Left hindlimb (tissue), 1 donor: ENCODE measurements at places on chromosomes 4 and X.

GRCh38 chr4:11542952-11543351 lies 114.3 kb upstream of the HS3ST1 start:
- no peak for DNase-seq

GRCh38 chr4:41022116-41022515 lies 192.2 kb downstream of the APBB2 start:
- no peak for DNase-seq

DNA sequence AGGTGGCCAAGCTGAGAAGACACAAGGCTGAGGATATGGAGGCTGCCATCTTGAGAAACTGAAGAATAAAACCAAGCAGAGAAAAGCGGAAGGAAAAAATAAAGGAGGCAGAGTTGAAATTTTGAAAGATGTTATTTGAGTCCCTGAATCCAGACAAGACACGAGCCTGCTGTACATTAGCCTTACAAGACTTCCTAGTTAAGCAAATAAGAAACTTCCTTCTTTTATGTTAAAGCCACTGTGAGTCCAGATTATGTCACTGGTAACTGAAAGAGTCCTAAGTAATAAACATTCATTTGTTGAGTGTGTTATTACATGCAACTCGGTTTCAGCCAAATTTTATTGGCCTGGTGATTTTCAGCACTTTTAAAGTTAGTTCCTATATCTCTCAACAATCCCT lies 30.4 kb downstream of the DRD5 start:
- DNase-seq = no peak

GRCh38 chr4:61380865-61381264 lies 180.7 kb downstream of the ADGRL3 start:
- no peak for DNase-seq

DNA sequence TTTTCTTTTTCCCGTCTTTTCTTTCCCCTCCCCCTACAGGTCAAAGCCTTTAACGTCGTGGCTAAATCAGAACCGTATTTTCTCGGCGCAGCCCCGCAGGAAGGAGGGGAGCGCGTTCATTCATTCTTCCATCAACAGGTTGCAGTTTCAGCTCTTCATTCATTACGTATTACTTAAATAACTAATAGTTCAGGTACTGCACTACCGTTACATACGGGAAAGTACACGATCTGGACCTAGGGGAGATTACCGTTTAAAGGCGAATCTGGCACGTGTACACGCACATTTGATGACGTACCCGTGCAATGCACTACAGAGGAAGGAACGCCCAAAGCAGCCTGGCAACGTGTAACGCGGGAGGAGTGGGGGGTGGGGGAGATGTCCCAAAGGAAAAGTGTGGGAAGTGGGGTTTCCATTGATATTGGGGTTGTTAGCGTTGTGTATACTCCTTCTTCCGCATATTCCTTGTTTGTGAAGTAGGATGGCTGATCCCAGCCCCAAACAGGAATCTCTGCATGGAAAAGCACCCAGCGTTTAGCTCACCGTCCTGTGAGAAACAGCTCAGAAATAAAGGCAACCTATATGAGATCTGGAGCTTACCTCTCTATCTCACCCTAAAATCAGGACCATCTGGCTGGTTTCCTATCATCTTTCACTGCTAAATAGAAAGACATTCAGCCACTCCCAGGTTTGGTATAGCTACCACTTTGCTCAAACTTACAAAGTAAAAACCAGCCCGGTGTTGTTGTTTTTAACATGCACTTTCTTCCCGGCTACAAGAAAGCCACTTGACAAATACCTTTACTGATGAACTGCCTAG lies 585 bp upstream of the SEC24D start:
- peak; percentile 73 for DNase-seq

DNA sequence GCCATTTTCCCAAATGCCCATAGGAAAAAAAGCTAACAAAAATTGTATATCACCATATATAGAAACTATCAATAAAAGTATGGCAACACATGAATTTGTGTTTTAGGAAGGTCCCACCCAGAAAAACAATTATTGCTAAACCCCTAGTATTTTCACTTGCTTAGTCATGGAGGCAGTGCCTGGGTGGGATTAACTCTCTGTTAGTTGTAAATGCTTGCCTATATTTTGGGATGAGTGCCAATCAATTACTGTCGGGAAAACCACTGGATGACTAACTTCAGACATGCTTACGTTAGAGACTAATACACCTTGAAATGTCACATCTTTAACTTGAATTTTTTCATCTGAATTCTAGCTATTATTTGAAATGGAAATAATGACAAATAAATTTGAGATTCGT lies 33.9 kb downstream of the TMPRSS11A start:
- DNase-seq = no peak

- DNase-seq = no peak
Observed at GRCh38 chr4:36392916-36393315, 111.5 kb downstream of the DTHD1 start.

DNA sequence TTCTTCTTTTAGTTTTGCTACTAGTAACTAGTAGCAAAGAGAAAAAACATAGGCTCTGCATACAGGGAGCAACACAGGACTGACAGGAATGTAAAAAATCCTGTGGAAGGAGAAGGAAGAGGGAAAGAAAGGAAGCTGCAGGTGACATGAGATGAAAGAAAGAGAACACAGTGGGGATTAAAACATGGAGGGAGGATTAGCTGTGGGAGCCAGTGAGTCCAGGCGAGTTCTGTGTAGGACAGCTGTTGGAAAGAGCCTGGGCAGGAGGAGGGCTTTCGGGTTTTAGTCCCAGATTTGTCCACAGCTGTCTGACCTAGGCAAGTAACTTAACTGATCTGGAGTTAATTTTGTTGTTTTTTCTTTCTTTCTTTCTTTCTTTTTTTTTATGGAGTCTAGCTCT lies 21.6 kb downstream of the CCNG2 start:
- no peak for DNase-seq

DNA sequence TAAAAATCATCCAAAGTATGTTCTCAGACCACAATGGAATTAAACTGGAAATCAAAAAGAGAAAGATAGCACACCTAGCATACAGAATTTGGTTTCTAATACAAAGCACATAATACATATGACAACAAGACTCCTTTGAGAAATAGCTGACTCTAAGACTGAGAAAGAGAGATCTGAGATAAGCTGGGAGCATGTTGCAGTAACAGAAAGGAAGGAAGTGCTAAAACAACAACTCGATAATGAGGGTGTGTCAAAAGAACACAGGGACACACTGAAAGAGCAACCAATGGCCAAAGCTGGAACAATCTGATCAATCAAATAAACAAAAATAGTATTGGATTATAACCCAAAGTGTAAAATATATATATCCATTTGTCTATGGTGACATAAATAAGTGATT lies 586.6 kb downstream of the C4orf33 start:
- no peak for DNase-seq

DNA sequence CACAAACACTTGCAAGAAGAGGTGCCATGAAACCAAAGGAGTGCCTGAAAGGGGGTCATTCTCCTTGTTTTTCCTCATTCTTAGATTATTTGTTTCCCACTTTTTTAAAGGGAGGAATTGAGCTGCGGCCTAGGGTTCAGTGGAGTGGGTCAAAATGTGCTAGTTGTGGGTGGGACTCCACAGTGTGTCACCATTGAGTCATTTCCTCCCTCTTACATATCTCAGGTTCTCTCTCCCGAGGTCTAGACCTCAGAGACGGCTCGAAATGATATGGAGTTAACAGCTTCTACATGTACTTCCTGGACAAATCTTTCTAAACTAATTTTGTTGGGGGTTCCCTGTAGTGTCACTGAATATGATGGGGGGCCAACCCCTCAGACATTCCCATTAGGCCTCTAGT lies 328.4 kb upstream of the SPANXN1 start:
- no peak for DNase-seq

DNA sequence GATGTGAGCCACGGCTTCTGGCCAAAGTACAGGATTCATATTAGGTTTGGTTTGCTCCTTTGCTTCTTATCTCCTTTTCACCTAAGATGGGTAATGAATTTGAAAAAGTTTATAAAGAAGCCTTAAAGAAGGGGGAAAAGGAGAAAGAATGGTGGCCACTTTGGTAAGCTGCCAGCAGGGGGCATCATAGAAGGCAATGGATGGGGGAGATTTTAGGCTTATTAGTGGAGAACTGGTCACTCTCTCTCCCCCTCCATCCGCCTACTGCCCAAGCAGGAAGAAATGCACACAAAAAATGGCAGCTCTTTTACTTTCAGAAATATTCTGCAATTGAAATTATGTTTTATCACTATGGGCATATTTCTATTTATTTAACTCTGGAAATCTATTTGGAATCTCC lies 32.0 kb downstream of the SPARCL1 start:
- DNase-seq = no peak

- no peak for DNase-seq
Observed at GRCh38 chrX:100674705-100675104, 30.7 kb downstream of the SRPX2 start.

- no peak for DNase-seq
Observed at GRCh38 chr4:127844601-127845116, 36.0 kb upstream of the PLK4 start.

DNA sequence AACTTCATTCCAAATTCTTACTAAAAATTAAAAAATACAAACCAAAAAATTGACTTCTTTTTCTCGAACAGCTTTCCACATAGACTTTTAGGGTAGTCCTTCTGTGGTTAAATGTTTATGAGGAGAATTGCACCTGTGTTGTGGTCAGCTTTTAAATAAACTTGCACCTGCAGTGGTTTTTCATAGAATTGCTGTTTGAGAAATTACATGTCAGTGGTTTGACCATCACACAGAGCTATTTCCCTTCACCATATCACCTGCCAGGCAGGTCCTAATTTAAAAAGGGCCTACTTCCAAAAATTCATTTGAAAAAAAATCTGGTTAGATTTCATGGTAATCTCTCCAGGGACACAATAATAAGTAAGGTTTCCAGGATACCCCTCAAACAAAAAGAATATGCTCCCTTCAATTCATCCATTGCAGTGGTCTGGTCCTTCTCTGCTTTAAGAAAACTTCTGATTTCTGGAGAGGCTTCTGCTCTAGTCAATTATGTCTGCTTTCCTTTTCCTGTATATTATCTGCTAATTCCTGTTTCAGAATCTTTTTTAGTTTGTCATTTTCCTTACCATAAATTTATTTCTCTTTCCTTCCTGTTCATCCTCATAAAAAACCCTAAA lies 9.8 kb upstream of the UTP3 start:
- no peak for DNase-seq

- DNase-seq = no peak
Observed at GRCh38 chr4:184267673-184268583, 50.3 kb upstream of the ENPP6 start.

GRCh38 chr4:114137984-114138383 lies 158.5 kb upstream of the ARSJ start:
- DNase-seq = no peak

GRCh38 chr4:39469429-39470077 lies 10.7 kb downstream of the LIAS start:
- DNase-seq = peak; percentile 55

GRCh38 chr4:119841361-119841760 lies 212.8 kb upstream of the PDE5A start:
- no peak for DNase-seq

DNA sequence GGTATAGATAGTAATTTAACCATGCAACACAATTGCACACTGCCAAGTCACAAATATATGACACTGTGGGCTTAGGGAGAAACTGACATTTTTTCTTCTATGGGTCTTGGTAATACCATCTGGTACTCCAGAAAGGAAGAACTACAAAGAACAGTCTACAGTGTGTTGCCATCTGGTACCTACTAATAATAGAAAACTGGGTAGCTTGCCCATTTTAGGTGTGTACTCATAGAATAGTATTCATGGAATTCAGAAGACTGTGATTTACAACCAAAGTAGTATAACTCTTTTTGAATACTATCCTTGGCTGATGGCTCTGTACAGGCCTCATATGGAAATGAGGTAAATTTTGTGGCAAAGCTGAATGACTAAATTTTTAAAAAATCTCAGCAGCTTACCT lies 132.6 kb upstream of the RPS6KA6 start:
- no peak for DNase-seq

GRCh38 chr4:189029976-189030504 lies 890.8 kb downstream of the TRIML1 start:
- no peak for DNase-seq

- DNase-seq = no peak
Observed at GRCh38 chr4:67871867-67872266, 11.9 kb downstream of the TMPRSS11D start.

DNA sequence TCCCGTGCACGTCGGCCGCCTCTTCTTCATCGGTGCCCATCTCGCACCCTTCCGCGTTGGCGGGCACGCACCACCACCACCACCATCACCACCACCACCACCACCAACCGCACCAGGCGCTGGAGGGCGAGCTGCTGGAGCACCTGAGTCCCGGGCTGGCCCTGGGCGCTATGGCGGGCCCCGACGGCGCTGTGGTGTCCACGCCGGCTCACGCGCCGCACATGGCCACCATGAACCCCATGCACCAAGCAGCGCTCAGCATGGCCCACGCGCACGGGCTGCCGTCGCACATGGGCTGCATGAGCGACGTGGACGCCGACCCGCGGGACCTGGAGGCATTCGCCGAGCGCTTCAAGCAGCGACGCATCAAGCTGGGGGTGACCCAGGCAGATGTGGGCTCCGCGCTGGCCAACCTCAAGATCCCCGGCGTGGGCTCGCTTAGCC lies 1.4 kb downstream of the POU4F2 start:
- no peak for DNase-seq

GRCh38 chr4:180610324-180610723 lies 1632.9 kb upstream of the TENM3 start:
- no peak for DNase-seq

DNA sequence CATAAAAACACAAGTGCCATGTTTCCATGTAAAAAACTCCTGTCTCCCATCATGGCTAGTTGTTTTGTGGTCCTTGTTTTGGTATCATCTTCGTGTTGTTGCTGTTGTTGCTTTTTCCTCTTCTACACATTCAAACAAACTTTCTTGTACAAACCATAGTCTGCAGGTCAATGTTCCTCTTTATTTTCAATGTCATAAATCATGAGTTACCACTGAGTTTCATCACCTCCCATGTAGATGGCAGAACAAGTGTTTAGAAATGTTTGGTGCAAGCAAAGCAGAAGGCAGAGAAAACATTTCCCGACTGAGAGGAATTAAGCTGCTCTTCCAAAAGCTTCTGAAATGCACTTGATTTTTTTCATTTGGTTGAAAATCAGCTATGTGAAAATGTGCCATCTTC lies 166.0 kb downstream of the ANTXR2 start:
- DNase-seq = no peak
